Smooth muscle cell of the coronary artery (primary cell): ENCODE measurements at places on chromosomes 3 and 15. TPM values are rescaled to one million over a fixed set of nuclear protein-coding genes. Genes with fewer than 3 reads are reported as not detected.

Gene MYZAP
- total RNA-seq = 0.35 TPM in 1 of 2 replicates, not detected in the other

Gene KCTD6
- total RNA-seq = 5.7 and 6.1 TPM in 2 replicates

Gene MESP1
- total RNA-seq = 0.15 TPM in 1 of 2 replicates, not detected in the other

Gene MRAS
- 56.3 and 69.1 TPM in 2 replicates for total RNA-seq

Gene CEMIP
- total RNA-seq = 106 and 955 TPM in 2 replicates

Gene AGBL1
- total RNA-seq = not detected in 2 replicates

Gene CD276
- total RNA-seq = 85.0 and 183 TPM in 2 replicates

Gene SPATA12
- total RNA-seq = under 0.01 and 0.23 TPM in 2 replicates

Gene CYP8B1
- total RNA-seq = not detected in 2 replicates

Gene OXNAD1
- total RNA-seq = 8.4 and 10.2 TPM in 2 replicates

Gene KIF7
- 10.7 and 13.2 TPM in 2 replicates for total RNA-seq

Gene SLITRK3
- total RNA-seq = not detected in 2 replicates

Gene TRIM42
- total RNA-seq = not detected in 2 replicates

Gene ITIH4
- total RNA-seq = 0.82 and 1.1 TPM in 2 replicates

Gene FGF7
- 5.2 and 734 TPM in 2 replicates for total RNA-seq

Gene ZNF639
- total RNA-seq = 14.9 and 34.0 TPM in 2 replicates
